Stimulated activated CD4-positive, alpha-beta T cell treated with anti-CD3 and anti-CD28 coated beads, Interleukin-1b, Interleukin-23, amount 100 ng/mL, for 1 hour (primary cell): ENCODE measurements at places on chromosomes 3 and 15.
A peak's percentile ranks its signal among the peaks of the same experiment; 100 is the strongest.

- no peak for DNase-seq
These were observed 76.6 kb downstream of the RPL39L start for GRCh38 chr3:187062526-187063177.

DNA sequence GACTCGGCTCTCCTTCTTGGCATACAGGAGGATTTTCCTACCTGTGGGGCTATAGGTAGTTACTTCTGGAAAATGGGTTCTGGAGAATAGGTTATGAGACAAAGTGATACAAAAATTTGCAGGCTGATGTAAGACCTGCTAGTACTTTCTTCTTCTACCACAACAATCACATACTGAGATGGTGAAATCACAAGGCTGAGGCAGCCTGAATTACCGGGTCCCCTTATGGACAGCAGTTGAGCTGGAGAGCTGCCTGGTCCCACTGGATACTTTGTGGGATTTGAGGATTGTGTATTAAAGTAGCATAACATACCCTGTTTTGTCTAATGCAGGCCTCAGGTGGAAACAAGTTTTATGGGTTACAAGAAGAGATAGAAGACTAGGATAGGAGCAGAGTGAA is 86.5 kb upstream of the FAM98B start:
- DNase-seq = no peak

DNA sequence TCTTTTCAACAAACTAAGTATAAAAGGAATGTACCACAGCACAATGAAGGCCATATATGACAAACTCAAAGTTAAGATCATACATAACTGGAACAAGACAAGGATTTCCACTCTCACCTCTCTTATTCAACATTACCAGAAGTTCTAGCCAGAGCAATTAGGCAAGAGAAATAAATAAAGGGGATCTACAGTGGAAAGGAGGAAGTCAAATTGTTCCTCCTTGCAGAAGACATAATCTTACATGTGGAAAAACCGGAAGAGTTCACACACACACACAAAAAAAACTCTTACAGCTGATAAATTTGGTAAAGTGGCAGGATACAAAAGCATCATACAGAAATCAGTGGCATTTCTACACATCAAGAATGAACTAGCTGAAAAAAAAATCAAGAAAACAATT is 277.9 kb downstream of the MCTP2 start:
- no peak for DNase-seq

GRCh38 chr3:151047636-151048035 is 37.8 kb upstream of the MED12L start:
- no peak for DNase-seq

DNA sequence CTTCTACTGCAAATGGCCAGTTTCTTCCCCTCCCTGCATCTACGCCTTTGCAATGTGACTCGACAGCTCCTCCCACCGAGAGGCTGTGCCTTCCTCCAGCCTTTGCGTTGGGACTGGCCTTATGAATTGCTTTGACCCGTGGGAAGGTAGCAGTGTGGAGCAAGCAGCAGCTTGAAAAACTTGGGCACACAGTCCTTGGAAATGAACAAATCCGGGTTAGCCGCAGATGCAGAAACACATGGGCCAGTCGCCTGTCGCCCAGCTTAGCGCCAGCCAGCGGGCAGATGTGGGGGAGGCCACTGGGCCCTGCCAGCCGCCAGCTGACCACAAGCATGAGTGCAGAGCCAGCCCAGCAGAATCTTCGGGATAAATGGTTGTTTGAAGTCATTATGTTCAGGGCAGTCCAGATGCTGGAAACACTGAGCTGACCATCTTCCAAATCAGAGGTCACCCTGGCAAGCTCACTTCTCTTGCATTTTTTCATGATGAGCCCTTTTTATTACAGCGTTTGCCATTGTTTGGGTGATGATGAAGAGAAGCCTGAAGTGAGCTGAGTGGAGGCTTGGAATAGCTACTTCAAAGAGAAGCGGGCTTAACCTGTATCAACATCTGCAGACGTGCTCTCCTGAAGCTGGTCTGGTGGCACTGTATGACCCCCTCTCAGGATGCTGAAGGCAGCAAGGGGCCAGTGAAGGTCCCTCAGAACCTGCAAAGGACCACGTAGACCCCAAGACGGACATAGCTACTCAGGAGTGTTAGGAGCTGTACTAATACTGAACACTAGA is 9.8 kb downstream of the SELENOS start:
- DNase-seq = no peak

GRCh38 chr15:89686522-89686921 is 4.0 kb downstream of the PEX11A start:
- no peak for DNase-seq

GRCh38 chr3:18982920-18983319 is 165.4 kb upstream of the KCNH8 start:
- no peak for DNase-seq

- DNase-seq = peak; percentile 36
These were observed 58.4 kb downstream of the MAP6D1 start for GRCh38 chr3:183766745-183767606.
